ENCODE measurements at places on chromosomes 12 and 14.
A peak's percentile ranks its signal among the peaks of the same experiment; 100 is the strongest.

DNA sequence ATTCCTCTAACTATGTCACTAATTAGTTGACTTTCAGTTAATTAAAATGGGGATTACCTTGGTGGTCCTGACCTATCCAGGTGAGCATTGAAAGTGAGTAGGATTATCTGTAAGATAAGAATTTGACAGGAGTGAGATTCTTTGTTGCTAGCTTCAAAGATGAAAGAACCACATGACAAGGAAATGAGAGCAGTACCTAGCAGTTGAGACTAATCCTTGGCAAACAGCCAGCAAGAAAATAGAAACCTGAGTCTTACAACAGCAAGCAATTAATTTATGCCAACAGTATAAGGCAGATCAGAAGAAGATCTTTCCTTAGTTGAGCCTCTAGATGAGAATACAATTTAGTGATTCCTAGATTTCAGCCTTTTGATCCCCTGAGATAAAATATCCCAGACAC is 1058.4 kb downstream of the LRFN5 start:
- no peak for DNase-seq

DNA sequence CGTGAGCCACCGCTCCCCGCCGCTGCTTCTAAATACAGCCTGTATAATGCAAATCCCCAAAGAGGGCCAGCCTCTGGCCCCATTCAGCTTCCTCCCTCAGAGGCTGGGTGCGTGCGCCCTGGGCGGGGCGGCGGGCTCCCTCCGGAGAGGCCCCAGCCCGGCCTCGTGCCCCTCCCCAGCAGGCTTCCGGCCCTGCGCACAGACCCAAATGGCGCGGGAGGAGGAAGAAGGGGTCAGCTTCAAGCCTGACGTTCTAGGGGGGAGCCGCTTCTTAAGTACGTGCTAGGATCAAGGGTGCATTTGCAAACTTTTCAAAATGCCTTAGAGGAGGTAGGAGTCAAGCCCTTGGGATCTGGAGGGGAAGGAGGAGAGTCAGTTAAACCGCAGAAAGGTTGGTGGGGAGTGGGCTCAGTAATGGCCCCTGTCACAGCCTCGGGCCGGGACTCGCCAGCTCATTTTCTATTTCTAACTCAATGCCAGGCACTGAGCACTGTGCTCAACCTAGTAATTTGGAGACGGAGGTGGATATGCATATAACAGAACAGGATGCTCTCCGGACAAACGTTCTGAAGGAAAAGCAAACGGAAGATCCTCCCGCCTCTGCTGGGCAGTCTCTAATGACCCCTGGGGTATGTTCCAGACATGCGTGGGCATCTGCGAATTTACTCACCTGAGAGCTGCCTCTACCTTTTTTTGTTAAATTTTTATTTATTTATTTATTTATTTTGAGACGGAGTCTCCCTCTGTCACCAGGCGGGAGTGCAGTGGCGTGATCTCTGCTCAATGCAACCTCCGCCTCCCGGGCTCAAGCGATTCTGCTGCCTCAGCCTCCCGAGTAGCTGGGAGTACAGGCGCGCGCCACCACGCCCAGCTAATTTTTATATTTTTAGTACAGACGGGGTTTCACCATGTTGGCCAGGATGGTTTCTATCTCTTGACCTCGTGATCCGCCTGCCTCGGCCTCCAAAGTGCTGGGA is 32.3 kb downstream of the NINJ2 start:
- DNase-seq: peak; percentile 30

GRCh38 chr14:60482743-60483142 is 3.1 kb downstream of the C14orf39 start:
- DNase-seq: no peak

DNA sequence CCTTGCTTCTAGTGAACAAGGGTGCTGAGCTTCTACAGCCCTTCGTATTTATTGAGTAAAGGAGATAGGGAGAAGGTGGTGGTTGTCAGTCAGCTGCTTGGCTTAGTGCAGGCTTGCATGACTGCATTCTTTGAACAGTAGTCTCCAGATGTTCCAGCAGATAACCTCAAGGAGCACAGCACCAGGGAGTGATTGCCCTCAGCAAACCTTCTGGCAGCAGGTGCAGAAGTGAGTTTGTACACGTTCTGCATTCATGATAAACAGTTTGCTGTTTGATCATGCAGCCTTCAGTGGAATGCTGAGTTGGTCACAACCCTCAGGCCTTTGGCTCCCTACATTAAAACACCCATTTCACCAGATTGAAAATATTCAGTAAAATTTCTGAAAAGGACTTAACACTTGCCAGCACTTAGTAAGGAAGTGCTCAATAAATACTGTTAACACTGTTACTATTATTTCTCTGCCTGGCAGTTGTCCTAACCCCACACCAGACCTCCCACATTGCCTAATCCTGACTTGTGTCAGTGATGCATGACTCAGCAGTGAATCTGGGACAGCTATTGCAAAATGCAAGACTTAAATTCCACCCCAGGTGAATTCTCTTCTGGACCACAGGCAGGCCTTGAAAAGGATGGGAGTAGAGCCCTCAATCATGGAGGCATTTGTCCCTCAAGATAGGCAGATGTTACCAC is 18.9 kb upstream of the CARMIL3 start:
- DNase-seq: no peak

GRCh38 chr12:22530-23201 is 43.9 kb upstream of the IQSEC3 start:
- no peak for DNase-seq

DNA sequence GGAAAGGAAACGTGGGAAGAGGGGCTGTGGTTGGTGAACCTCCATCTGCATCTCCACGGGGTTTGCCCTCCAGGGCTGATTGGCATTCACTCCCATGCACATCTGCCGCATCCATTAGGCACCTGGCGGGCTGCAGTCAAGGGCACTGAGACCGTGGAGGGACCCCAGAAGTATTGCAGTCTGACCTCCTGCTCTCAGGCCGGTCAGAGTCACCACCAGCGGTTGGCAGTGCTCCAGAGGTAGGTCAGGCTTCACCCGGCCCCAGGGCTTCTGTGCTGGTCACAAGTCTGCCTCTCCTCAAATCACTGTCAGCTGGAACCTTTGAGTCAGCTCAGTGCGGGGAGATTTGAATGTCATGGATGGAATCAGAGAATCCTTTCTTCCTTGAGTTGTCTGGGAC is 132.3 kb downstream of the PAPOLA start:
- no peak for DNase-seq

GRCh38 chr14:69263364-69263763 is 3.4 kb downstream of the GALNT16 start:
- DNase-seq: no peak

DNA sequence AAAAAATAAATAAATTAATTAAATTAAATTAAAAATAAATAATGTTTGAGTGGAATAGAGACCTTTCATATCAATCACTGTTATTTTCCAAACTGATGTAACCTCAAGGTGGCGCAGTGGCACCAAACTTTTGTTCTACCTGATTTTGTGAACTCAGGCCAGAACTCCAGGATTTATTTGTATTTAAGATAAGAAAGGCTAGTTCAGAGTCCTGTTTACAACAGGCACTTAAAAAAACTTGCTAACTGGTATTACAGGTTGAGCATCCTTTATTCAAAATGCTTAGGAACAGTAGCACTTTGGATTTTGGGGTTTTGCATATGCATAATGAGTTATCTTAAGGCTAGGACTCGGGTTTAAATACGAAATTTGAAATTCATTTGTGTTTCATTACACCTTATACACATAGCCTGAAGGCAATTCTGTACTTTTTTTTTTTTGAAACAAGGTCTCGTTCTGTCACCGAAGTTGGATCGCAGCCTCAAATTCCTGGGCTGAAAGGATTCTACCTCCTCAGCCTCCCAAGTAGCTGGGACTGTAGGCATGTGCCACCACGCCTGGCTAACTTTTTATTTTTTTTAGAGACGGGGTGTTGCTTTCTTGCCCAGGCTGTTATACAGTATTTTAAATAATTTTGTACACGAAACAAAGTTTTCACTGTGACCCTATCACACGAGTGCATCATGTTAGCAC is 32.4 kb downstream of the YY1 start:
- DNase-seq: no peak

DNA sequence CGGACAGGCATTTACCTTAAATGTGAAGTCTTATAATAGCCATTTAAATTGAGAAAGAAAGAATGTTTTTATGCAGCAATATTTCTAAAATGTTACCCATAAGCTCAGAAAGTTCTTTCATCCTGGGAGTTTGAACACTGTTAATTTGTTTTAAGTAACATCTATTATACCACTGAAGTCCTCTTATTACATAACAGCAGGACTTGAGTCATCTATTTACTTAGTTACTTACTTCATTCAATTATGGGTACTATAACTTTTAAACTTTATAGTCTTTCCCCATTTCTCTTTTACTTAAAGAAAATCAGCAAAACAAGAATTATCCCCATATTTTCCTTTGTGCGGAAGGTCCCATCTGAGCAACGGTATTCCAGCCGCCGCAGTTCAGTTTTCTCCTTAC is 473.1 kb downstream of the ETNK1 start:
- DNase-seq: no peak

Data from stimulated activated CD8-positive, alpha-beta memory T cell treated with anti-CD3 and anti-CD28 coated beads, Interleukin-15, amount 100 ng/mL, for 1 hour (primary cell).